CD4-positive, alpha-beta T cell treated with Interleukin-6 at 100 ng/mL for 8 hours (primary cell): ENCODE measurements at places on chromosomes 3 and 15.

GRCh38 chr15:70318594-70319465, 221.1 kb upstream of the TLE3 start:
- DNase-seq = no peak

- no peak for DNase-seq
These were observed 7.5 kb downstream of the GNB5 start for GRCh38 chr15:52183562-52184173.

- no peak for DNase-seq
These were observed 12.4 kb upstream of the AEN start for GRCh38 chr15:88608607-88609181.

GRCh38 chr15:86444527-86444926, 364.9 kb downstream of the AGBL1 start:
- no peak for DNase-seq

DNA sequence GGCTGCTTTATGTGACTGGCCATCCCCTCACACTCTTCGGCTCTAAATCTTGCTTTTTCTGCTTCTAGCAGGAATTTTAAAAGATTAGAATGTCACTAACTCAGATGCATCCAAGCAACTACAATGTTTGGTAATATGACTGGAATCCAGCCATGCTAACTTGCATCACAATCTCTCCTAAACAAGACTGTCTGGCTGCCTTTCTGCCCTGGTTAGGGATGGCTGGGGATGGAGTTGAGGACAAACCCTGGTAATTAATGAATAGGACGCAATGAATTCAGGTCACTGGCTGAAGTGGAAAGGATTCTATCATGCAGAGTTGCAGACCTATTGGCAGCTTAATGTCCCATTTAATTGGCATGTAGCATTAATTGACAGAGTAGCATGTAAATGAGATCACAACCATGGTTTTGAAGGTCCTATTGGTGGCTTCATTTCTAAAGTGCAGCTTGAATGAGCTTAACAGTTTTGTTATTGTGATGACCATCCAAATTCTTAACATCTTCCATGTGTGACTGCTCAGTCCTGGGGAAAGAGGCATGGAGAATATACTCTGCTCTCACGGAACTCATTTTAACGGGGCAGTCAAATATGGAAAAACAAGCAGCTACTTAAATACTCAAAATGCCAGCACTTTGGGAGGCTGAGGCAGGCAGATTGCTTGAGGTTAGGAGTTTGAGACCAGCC, 21.7 kb downstream of the NMNAT3 start:
- DNase-seq = no peak
